ENCODE measurements at places on chromosomes 16 and 17.

DNA sequence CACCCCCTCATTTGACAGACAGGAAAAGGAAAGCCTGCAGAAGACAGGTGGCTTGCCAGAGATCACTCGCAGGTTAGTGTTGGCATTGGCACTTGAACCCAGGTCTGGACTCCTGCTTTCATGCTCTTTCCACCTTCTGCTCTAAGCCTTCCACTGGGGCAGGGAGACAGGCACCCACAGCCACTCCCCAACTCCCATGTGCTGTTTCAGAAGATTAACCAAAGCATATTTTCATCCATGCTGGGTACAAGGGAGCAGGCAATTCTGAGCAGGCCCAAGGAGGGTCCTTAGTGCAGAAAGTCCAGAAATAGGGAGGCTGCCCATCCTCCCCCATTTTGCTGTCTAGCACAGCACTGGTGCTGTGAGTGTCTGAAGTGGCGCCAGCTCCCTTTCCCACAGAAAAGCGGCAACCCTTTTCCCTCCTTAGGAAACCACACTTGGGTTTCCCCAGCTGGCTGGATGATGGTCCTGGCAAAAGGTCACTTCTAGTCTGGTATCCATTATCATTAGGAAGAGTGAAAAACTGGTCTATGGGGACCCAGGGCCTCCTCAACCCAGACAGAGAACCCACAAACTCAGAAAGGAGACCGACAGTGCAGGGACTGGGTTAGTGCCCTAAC, 2.0 kb upstream of the CAVIN1 start:
- DNase-seq = no peak

- DNase-seq = no peak
Measured at GRCh38 chr16:66324815-66325515, 41.5 kb upstream of the CDH5 start.

- DNase-seq = no peak
Measured at GRCh38 chr16:47016700-47017133, 43.2 kb upstream of the DNAJA2 start.

DNA sequence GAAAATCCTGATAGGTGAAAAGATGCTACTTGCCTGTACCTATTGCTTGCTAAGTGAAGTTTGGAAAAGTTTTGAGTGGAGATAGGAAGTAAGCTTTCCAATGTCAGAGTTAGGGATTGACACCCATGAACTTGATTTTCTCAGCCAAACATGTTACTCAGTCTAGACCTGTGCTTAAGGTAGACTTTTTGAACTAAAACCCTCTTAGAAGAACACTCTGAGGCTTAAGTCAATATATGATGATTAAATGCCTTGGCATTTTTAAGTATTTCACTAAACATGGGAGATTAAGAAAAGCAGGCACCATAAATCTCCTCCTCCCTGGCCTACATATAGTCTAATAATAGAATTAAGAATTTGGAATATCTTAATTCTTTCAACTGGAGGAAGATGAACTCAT, 785.6 kb upstream of the SOX9 start:
- no peak for DNase-seq

DNA sequence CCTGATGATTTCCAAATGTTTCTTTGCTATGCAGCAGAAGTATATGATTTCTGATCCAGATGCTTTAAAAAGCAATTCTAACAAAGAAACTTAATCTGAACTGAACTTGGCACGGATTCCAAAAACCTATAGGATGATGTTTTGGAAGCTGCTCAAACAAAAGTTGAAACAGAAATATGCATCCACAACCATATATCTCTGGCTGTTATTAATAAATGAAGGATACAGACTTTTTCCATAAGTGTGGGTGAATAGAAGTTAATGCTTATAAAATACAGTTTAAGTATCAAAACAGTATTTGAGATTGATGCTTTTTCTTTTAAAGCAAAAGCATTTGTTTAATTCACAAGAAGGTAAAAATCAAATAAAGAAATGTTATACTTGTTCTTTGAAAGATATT, 27.9 kb upstream of the NACA2 start:
- no peak for DNase-seq

DNA sequence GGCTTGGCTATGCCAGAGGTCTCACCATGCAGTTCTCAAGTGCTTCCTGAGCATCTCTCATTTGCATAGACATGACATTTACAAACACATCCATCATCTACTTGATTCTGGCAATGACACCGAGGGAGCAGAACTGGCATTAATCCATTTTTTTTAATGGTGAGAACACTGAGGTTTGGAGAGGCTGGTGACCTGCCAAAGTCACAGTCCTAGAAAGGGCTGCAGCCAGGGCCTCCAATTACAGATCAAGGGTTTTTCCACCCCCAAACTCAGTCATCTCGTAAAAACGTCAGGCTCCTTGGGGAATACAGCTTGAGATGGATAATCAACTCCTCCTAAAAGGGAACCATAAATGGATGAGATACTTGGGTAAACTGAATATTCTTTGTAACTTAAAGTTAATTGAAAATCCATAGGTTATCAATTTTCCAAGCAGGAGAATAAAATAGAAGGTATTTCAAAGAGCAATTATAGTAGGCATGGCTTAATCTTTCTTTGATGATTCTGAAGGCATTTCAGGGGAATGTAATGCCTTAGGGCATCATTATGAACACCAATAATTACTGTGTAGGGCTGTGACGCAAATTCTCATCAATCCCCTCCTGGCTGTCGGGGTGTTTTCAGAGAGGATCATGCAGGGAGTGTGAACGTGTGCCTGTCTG, 9.4 kb upstream of the MEOX1 start:
- DNase-seq = peak; percentile 44

DNA sequence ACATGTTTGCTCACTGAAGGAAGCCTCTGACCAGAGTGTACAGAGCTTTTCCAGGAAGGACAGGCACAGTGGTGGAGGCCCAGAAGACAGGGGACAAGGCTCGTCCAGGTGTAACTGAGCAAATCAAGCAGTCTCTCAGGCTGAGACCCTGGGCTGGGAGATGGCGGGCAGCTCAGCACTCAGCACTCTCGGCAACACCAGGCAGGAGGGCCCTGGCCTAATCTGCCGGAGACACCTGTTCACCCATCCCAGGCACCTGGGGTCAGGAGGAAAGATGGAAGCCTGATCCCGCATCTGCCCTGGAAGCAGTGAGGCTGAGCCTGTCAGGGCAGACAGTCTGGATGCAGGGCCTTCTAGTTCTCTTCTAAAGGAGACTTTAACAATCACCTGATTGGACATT, 4.8 kb downstream of the RASL10B start:
- DNase-seq = no peak

GRCh38 chr16:907842-908241, 62.9 kb downstream of the LMF1 start:
- DNase-seq = no peak

DNA sequence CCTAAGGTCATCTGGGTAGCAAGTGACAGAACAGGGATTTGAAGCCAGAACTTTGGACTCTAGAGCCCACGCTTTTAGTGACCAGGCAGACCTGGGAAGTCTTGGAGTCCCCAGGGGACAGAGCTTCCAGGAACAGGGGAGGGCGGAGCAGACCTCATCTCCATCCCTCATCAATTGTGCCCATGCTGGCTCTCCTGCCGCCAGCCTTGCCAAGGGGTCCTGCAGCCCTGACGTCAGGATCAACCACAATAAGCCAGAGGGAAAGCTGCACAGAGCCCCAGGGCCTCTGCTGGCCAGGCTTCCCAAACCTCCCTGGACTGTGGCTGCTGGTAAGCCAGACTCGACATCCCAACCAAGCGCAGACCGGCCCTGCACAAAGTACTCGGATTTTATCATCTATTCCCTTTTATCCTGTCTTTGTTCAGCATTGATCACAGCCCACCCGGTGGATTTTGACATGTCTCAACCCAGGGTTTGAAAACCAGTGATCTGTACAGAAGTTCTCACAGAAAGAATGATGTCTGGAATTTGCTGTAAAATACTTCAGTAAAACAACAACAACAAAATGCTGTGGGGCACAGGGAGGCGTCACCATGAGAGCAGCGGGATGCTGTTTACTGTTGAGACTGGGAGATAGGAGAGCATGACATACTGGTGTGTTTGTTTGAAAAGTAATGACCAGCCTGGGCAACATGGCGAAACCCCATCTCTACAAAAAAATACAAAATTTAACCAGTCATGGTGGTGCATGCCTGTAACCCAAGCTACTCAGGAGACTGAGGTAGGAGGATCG, 11.8 kb downstream of the C16orf74 start:
- no peak for DNase-seq

GRCh38 chr17:8144401-8145231, 7.6 kb downstream of the PER1 start:
- no peak for DNase-seq

DNA sequence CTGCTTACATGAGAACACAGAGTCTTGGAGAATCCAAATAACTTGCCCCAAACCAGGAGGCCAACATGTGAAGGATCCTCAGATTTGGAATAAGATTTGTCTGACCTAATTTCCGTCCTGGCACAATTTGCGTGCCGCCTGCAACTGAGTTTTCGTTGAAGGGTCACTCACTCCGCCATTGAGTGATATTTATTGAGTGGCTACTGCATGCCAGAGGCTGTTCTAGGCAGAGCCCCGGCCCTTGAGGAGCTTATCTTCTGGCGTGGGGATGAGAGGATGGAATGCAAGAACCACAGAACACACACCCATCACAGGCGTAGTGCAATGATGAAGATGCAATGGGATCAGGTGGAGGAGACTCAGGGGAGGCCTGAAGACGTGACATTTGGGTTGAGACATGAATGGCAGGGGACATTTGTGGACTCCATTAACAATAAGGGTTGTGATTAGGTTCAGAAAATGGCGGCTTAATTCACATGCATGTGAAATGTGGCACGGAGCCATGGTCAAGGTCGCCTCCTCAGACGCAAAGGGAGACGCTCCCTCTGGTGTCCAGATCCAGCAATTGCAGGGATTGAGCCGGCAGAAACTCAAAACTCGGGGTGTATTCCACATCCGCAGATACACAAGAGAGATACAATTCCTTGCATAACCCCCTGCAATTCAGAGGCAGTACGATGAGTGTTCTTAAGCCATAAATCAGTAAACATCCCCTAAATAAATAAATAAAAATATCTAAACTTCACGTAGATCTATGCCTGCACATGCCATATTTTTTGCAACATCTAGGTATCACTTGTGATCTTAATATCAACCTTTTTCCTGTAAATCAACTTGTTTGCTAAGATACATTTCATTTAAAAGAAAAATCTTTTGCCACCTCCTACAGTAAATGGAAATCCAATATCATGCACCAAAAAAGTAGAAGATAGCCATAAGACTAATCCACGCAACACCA, 57.9 kb upstream of the CACNG4 start:
- peak; percentile 89 for DNase-seq

- no peak for DNase-seq
Measured at GRCh38 chr17:33531311-33531710, 238.2 kb upstream of the ASIC2 start.

DNA sequence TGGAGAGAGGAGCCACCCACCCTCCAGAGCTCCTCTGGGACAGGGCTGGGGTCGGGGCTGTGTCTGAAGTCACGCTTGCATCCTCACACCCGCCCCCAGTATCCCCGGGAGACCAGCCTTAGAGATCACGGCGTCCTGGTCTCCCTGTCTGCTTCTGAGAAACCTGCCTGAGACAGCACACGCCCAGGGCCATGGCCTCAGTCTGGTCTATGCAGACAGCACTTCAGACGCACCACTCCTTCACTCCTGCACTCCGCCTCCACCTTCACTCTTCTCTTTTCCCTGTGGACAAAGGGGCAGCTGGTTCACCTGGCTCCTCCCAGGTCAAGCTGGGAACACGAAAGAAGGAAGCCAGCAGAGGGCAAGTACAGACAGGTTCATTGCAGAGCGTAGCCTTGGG, 248.0 kb upstream of the GSE1 start:
- DNase-seq = no peak

DNA sequence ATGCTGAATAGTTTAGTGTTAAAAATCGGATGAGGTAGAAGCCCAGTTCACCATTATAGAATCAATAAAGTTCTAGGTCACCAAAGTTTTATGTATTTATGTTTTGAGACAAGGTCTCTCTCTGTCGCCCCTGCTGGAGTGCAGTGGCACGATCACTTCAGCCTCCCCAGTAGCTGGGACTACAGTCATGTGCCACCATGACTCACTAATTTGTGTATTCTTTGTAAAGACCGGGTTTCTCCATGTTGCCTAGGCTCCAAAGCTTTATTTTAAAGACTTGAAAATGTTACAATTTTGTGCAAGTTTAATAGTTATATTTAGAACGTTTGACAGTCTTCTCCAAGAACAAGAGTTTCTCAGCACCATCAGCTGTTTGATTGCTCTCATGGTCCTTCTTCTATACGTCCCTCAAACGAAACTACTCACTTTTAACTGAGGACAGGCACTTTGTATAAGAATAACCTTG, 32.1 kb downstream of the NDE1 start:
- DNase-seq = no peak

GRCh38 chr16:5598793-5599192, 501.2 kb upstream of the EEF2KMT start:
- DNase-seq = no peak

GRCh38 chr16:84053237-84053636, 10.6 kb upstream of the SLC38A8 start:
- peak; percentile 7 for DNase-seq

DNA sequence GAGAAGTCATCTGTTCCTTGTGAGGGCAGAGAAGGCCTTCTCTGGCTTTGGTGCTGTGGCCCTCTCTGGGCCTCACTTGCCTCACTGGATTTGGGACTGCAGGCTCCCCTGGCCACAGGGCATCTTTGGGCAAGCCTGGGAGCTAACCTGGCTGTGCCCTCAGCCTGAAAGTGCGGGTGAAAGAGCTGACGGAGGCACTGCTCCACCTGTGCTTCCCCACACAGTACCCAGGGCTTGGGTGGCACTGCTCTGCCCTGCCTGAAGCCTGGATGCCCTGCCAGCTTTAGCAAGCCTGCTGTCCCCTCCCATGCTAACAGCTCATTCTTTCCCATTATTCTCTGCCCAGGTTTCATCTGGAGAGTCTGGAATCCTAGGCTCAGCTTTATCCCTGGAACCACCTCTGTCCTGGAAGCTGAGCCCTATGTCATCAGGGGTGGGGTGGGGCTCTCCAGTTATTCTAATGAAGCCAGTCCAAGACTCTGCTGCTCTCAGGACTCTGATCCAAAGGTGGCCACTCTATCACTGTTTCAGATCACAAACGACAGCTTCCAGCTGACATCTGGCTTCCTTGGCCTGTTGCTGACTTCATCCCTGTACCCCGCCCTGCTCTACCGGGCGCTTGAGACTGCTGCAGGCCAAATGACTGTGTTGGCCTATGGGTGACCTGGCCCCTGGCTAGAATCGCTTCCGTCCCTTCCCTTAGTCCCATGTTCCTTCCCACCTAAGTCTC, 29.3 kb downstream of the HIC1 start:
- DNase-seq = peak; percentile 72

DNA sequence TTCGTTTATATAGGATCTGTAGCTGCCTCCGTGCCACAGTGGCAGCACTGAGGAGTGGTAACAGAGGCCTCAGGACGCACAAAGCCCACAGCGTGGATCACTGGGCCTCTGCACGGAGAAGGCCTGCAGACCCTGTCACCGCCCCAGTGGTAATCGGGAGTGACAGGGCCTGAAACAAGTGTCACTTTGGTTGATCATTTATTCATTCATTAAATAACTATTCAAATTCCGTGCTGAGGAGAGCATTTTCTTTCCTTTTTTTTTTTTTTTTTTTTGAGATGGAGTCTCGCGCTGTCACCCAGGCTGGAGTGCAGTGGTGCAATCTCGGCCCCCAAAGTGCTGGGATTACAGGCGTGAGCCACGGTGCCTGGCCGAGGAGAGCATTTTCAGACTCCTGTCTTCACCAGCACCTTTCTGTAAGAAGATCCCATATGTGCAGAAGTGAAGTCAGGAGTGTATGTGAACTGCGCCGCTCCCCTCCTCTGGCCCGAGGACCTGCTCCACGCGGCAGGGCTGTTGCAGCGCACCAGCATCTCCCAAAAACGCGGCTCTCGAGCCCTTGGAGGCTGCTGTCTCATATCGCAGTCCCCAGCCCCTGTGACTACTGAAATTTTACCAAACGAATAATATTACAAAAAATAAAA, 44.9 kb upstream of the TRAP1 start:
- no peak for DNase-seq

- DNase-seq = no peak
Measured at GRCh38 chr17:35519439-35519838, 18.0 kb downstream of the SLFN12L start.
